ENCODE measurements at places on chromosomes 3 and 15.

DNA sequence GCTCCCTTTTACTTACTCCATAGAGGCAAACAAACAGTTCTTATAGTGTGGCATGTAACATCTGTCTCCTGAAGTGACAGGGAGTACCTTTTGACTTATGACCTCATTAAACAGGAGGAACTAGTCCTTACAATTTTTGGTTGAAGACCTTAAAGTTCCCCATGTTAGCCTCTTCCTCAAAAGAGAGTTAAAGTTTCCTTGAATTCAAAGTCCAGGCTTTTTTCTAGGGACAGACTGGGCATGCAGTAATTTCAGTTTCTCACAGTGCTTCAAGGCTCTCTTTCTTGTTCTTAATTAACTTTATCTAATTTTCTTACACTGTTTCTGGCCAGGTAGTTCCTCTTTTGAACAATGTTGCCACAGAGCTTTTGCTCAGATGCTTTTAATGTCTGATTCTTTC is 12.1 kb downstream of the GOLM2 start:
- DNase-seq = no peak

- no peak for DNase-seq
Observed at GRCh38 chr3:176919836-176920765, 277.2 kb downstream of the TBL1XR1 start.

DNA sequence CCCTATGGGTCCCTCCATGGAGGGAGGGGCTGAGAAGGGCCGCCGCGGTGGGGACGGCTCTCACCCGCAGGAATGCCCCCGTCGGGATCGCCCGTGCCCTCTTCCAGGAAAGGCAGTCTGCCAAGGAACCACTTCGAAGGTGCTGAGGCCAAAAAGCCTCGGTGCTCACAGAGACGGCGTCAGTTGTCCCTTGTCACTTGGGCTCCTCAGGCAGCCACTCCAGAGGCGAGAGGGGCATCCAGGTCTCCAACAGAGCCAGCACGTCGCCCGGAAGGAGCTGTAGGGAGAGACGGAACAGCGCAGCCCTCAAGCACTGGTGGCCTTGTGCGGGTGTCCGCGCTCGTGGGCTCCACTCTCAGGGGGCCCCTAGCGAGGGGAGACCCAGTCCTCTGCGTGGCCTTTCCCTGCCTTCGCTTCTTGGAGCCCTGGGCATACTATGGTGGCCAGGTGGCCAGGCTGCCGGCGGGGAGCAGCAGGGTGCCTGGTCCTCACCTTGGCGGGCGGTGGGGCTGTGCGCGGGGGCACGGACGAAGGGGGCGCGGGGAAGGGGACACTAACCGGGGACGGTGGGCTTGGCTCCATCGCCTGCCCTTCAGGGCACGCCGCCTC is 994 bp downstream of the MESP1 start:
- no peak for DNase-seq

DNA sequence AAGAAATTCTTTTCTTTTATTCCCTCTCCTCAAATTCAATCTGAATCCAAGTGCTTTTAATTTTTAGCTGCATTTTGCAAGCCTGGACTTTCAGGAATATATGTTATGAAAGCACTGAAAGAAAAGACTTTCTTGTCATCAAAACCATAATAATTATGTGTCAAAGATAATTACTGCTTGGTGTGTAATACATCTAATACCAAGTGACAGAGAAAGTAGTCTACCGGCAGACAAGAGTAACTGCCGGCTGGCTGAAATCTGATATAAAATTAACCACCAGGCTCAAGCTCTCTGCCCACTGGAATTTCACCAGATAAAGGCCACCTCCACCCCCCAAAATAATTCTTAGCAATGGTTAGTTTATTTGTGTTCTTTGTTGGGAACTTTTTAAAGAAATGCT is 220.9 kb upstream of the CDIN1 start:
- no peak for DNase-seq

GRCh38 chr3:13890377-13891016 is 10.6 kb upstream of the WNT7A start:
- DNase-seq = no peak

DNA sequence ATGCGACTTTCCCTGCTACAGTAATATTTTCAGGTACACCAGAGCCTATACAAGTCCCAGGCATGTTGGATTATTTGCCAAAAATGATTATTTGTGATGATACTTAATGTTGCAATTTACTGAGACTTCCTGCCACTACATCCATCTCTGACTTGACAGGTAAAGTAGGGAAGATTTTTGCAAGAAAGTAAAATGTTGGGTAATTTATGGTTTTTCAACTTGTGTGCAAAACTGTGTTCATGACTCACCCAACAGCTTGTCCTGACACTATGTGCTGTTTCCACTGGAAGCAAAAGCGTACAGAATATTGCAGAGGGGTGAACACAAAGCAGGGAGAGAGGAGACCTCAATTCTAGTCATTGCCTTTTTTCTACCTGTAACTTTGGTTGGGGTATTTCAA is 5.4 kb upstream of the CRBN start:
- DNase-seq = no peak

GRCh38 chr3:42189736-42190135 is 76.2 kb downstream of the CCK start:
- DNase-seq = no peak

GRCh38 chr3:109109574-109109973 is 8.4 kb downstream of the MORC1 start:
- no peak for DNase-seq

GRCh38 chr3:151328298-151328995 is 902 bp downstream of the P2RY13 start:
- no peak for DNase-seq

GRCh38 chr3:98754483-98754882 is 8.7 kb upstream of the ST3GAL6 start:
- no peak for DNase-seq

GRCh38 chr3:114586119-114586518 is 292.3 kb downstream of the TIGIT start:
- DNase-seq = no peak

DNA sequence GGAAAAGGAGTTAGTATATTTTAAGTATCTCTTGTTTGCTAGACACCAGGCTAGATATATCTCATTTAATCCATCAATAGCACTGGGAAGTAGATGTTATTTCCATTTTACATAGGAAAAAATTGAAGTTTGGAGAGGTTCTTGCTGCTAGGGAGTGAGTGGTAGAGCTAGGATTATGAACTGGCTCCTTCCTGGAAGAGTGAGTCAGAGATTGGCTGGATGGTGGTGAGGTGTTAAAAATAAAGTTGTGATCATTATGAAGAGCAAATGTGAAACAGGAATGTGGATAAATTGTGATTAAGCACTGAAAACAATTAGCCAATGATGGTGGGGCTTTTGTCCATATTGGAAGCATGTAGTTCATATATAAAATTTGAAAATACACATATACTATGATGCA is 234.2 kb downstream of the WNT5A start:
- DNase-seq = no peak

DNA sequence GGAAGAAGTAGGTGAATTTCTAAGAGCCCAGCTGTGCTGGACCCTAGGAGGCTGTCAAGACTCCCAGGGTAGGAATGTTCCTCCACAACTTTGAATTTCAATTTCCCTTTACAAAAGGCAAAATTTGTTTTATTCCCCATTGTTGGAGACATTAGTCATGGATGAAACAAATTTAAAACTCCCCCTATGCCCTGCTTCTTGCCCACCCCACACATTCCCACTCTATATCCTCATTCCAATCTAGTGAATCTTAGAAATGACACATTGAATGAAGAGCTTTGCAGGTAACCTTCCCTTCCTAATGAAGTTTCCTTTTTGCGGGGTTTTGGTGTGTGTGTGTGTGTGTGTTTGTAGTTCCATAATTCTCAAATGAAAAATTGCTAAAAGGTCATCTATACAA is 72.6 kb downstream of the CCNL1 start:
- DNase-seq = no peak

DNA sequence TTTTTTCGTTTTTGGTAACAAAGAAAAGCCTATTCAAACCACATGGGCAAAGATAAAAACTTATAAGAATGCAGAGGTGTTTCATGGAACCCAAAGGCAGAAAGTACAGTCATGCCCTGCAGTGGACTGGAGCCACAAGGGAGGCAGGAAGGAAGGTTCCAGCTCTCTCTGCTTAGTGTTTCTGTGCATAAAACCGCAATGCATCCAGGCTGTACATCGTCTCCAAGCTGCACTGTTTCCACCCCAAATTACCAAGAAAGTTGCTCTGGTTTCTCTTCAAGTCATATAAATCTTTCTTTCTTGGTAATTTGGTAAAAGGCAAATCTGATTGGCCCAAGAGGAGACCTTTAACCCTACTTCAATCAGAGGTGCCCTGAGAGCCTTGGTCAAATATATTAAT is 15.8 kb downstream of the TRAT1 start:
- peak; percentile 38 for DNase-seq

DNA sequence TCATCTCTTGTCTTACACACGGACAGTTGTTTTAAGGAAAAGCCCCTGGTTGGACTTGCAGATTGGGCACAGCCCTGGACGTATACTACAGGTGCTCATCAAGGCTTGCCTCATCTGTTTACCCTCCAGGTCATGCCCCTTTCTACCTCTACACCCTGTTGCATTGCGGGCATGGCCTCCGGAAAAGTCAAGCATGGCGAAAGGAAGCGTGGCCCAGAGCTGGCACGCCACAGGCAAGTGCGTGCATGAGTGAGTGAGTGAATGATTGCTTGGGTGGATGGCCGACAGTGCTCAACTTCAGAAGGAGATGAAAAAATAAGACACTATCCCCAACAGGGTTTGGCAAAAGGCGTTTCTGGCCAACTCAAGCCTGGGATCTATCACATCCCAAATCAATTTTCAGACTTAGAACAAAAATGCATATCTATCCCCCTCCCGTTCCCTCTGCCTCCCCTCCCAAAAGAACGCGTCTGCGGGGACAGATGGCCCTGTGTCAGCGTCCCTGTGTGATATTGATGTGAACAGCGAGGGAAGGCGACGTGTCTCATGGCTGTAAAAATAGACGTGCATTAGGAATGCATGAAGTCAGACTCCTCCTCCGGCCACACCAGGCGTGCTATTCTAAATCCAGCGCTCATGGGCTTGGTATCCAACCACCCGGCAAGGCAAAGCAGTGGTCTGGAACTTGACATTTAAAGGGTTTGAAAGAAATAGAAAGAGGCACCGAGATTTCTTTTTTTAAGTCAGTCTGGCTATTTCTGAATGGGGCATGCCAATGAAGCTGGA is 96.0 kb downstream of the RPLP1 start:
- no peak for DNase-seq

GRCh38 chr3:190585805-190586630 is 72.1 kb downstream of the IL1RAP start:
- DNase-seq = peak; percentile 33

- DNase-seq = no peak
Observed at GRCh38 chr15:39075756-39076341, 505.0 kb upstream of the THBS1 start.

GRCh38 chr3:128359846-128360642 is 106.6 kb downstream of the DNAJB8 start:
- DNase-seq = no peak

- no peak for DNase-seq
Observed at GRCh38 chr3:171867981-171868380, 24.8 kb downstream of the TMEM212 start.

GRCh38 chr15:64749167-64749566 is 26.2 kb downstream of the RBPMS2 start:
- no peak for DNase-seq

DNA sequence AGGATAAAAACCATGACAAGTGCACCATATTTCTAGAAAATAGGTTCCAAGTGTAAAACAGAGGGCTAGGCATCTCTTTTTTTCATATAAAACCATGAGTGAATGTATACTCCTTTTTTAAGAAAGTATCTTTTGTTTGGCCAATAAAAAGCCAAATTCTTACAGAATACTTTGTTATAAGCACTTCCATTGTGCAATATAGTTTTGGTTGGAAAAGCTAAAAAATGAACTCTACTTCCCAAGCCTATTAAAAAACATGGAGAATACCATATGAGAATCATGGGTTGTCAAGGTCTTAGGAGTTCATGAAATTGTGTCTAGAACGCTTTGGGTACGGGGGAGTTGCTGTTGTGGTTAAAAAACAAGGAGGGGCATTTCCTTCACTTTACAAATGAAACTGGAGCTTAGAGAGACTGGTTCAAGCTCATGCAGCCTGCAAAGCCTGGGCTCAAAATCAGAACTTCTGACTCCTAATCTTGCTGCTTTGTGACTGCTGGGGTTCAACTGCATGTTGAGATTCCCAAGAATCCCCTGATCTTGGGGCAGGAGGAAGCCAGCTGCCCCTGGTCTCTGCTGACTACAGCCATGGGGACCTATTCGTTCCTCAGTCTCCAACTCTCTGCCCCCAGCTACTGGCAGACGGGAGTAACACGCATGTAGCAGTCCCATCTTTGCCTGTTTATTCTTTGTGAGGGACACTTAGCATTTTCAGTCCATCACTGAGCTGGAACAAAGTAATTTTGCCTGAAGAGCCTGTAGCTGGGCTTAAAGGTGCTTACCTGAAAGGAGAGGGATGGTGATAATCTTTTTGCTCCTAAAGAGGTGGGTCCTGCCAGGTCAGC is 229.1 kb downstream of the CHST2 start:
- DNase-seq = no peak

DNA sequence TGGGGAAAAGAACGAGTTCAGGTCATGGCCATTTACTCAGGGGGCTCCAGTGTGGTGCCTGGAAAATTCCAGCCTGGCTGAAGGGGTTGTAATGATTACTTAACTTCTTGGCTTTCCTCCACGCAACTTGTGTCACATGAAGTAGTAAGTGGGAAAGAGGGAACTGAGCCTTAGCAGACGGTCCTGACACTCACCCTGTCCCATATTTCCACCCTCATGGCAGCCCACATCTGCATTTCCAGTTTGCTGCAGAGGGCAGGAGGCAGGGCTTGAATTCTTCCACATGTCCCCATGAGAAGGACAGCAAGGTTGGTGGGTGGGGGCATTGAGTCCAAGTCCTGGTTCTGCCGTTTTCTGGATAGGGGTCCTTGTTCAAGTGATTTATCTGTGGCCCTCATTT is 7.8 kb upstream of the CAMP start:
- DNase-seq = no peak

DNA sequence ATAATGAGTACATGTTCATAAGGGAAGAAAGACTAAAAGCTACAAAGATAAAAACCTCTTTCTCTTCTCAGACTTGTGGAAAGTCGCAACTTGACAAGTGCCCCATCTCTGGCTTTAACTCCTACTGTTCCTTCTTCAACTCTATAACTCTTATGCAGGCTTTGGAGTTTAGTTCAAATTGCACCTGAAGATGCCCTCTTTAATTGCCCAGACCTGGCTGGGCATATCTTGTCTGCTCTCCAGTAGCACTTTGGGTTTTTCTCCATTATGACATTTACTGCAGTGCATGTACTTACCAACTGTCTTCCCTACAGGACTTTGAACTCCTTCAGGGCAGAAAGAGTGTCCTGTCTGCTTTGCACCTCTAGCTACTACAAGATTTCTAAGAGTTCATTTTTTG is 32.4 kb downstream of the DGKG start:
- no peak for DNase-seq

- no peak for DNase-seq
Observed at GRCh38 chr15:47409038-47409437, 308.3 kb upstream of the SEMA6D start.

All from stimulated activated CD4-positive, alpha-beta T cell treated with anti-CD3 and anti-CD28 coated beads, Interleukin-2, amount 100 ng/mL, for 4 hours (primary cell).